Regular cardiac myocyte (primary cell): ENCODE measurements at places on chromosomes 7 and 10. TPM values are rescaled to one million over a fixed set of nuclear protein-coding genes. Genes with fewer than 3 reads are reported as not detected.

INMT gene
- total RNA-seq = 6.9 and 89.9 TPM in 2 replicates

PRR15 gene
- 3.7 and 4.4 TPM in 2 replicates for total RNA-seq

KCP gene
- 0.19 and 1.4 TPM in 2 replicates for total RNA-seq

ITGA8 gene
- total RNA-seq = 16.9 and 84.6 TPM in 2 replicates

MRC1 gene
- 0.19 and 0.28 TPM in 2 replicates for total RNA-seq

IKZF1 gene
- not detected in 2 replicates for total RNA-seq

CD36 gene
- 406 and 4,004 TPM in 2 replicates for total RNA-seq

OR6V1 gene
- not detected in 2 replicates for total RNA-seq

SPDYE11 gene
- total RNA-seq = not detected in 2 replicates

ANKMY2 gene
- 25.5 and 33.0 TPM in 2 replicates for total RNA-seq

TMEM178B gene
- 0.38 and 2.3 TPM in 2 replicates for total RNA-seq

SPOCK2 gene
- 0.19 and 0.28 TPM in 2 replicates for total RNA-seq

ZNF277 gene
- total RNA-seq = 25.9 and 61.2 TPM in 2 replicates

ZEB1 gene
- total RNA-seq = 64.4 and 101 TPM in 2 replicates

NEBL gene
- total RNA-seq = 0.19 and 1.1 TPM in 2 replicates

LDB3 gene
- under 0.01 TPM in 1 of 2 replicates, not detected in the other for total RNA-seq

CADPS2 gene
- 14.4 and 25.9 TPM in 2 replicates for total RNA-seq

HOGA1 gene
- 0.56 and 0.58 TPM in 2 replicates for total RNA-seq
